ENCODE measurements at places on chromosomes 6 and 20. TPM values are rescaled to one million over a fixed set of nuclear protein-coding genes. Genes with fewer than 3 reads are reported as not detected.

DNA sequence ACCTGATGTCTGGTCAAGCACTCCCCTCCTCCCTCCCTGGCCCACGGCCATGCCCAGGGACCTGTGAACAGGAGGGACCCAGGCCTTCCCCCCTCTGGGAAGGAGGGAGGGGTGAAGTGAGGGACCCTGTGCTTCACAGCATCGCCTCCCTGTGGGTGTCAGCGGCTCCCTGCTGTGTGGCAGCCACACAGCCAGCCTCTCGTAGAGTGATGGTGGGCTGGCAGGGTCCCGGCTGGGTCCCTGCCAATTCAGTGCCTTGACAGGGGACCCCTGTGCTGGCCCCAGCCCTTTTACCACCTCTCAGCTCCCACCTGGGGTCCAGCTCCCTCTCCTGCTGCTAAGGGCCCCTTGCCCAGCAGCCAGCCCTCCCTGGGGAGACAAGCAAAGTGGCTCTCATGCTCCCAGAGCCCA, 31.3 kb upstream of the GRM4 start:
- H3K27me3 ChIP-seq = no peaks in the 10 kb centered on the region
- DNase-seq = no peak
- no peak overlapping the region for H3K4me3 ChIP-seq
- no peaks in the 10 kb centered on the region for H3K4me1 ChIP-seq
- H3K36me3 ChIP-seq = no peaks in the 10 kb centered on the region
- H3K27ac ChIP-seq = no peak overlapping the region

GRCh38 chr6:31879901-31880300, 1.1 kb upstream of the SLC44A4 start:
- peaks cover 28% of the 10 kb centered on the region for H3K36me3 ChIP-seq
- DNase-seq = no peak
- no peak overlapping the region for H3K27ac ChIP-seq
- no peaks in the 10 kb centered on the region for H3K4me1 ChIP-seq
- no peak overlapping the region for H3K4me3 ChIP-seq

- no peaks in the 10 kb centered on the region for H3K4me1 ChIP-seq
- no peaks in the 10 kb centered on the region for H3K27me3 ChIP-seq
- H3K36me3 ChIP-seq = no peaks in the 10 kb centered on the region
- no peak overlapping the region for H3K27ac ChIP-seq
- DNase-seq = no peak
- H3K4me3 ChIP-seq = no peak overlapping the region
Measured at GRCh38 chr6:165118736-165119135, 190.7 kb downstream of the C6orf118 start.

The PPP1R10 gene
- total RNA-seq = 104 TPM

The SAMHD1 gene
- 21.4 TPM for total RNA-seq

DNA sequence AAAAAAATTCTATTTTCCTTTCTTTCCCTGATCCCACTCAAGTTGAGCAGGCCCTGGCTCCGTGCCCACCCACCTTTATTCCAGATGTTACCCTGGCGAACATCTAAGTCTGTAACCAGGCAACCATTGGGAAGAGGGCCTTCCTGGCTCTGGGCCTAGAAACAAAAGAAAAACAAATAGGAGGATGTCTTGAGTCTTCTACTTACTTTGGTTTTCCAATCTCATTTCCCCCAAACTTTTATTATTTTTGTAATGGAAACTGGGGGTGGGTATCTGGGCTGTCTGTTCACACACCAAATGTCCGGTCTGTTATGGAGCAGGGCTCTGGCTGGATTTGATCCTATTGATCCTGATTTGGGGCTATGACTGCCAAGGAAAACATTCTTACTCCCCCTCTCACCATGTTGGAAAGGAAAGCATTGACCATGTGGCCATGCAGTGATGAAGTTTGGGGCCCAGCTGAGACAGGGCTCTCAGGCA, 744.1 kb downstream of the DHX35 start:
- no peaks in the 10 kb centered on the region for H3K27me3 ChIP-seq
- H3K4me3 ChIP-seq = no peak overlapping the region
- H3K36me3 ChIP-seq = no peaks in the 10 kb centered on the region
- DNase-seq = no peak
- no peak overlapping the region for H3K27ac ChIP-seq
- no peaks in the 10 kb centered on the region for H3K4me1 ChIP-seq

- no peak overlapping the region for H3K27ac ChIP-seq
- H3K4me1 ChIP-seq = 0 out of 2 replicates have a peak, but pooled peaks cover 2% of the 10 kb centered on the region
- DNase-seq = no peak
- no peaks in the 10 kb centered on the region for H3K27me3 ChIP-seq
Measured at GRCh38 chr6:31441365-31442267, 38.2 kb downstream of the MICA start.

- no peak overlapping the region for H3K4me3 ChIP-seq
- no peaks in the 10 kb centered on the region for H3K36me3 ChIP-seq
- H3K4me1 ChIP-seq = no peaks in the 10 kb centered on the region
- DNase-seq = no peak
- no peak overlapping the region for H3K27ac ChIP-seq
- H3K27me3 ChIP-seq = no peaks in the 10 kb centered on the region
Measured at GRCh38 chr6:53641348-53641747, 24.2 kb downstream of the KLHL31 start.

DNA sequence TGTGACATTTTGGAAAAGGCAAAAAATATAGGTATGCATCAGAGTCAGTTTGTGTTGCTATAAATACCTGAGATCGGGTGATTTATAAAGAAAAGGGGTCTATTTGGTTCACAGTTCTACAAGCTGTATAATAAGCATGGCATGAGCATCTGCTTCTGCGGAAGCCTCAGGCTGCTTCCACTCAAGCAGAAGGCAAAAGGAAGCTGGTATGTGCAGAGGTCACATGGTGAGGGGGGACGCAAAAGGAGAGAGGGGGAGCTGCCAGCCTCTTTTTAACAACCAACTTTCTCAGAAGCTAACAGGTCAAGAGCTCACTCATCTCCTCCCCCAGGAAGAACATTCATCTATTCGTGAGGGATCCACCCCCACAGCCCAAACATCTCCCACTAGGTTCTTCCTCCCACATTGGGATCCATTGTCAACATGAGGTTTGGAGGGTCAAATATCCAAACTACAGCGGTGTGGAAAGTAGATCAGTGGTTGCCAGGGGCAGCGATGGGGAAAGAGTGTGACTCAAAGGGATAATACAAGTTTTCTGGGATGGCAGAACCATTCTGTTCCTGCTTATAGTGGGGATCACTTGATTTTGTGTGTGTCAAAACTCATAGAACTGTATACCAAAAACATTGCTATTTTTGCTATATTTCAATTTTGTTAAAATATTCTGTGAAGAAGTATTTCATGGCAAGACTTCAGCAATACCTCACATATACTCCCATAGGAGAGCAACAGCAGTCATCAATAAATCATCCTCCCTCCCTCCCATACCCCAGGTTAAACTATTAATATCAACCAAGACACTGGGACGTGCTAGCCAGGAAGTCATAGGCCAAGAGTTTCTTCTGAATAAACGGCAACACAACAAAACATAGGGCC, 9.9 kb upstream of the FAM50B start:
- no peak overlapping the region for H3K27ac ChIP-seq
- no peak overlapping the region for H3K4me3 ChIP-seq
- no peak for DNase-seq

Measured in HCT116 (cell line).